AML-193 (cell line): ENCODE measurements at places on chromosomes 3 and 15.

DNA sequence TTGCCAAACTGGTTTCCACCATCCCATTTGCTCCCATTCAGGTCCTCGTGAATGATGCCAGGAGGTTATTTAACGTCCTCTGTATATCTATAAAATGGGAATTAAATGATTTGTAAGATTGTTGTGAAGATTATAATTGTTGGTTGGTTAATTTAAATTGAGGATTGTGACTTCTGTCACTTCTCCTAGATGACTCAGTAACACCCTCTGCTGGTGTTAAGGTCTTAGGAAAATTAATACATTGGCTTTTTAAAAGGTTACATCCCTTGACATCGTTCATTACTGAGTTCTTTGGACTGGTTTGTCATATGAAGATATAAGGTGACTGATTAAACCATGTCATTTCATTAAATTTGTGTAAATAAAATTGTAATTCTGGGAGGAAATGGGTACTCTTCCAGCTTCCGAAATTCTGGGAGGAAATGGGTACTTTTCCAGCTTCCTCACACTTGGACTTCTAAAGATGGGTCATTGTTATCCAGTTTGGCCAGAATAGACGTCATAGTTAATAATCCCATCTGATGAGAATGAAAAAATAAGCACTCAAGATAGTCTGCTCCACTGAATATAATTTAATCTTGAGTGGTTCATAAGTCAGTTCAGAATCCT lies 33.3 kb upstream of the PAQR5 start:
- peak; percentile 36 for DNase-seq

GRCh38 chr3:109687626-109688025 lies 350.3 kb upstream of the DPPA4 start:
- DNase-seq, result no peak

GRCh38 chr15:90862487-90862886 lies 5.9 kb upstream of the FURIN start:
- no peak for DNase-seq

DNA sequence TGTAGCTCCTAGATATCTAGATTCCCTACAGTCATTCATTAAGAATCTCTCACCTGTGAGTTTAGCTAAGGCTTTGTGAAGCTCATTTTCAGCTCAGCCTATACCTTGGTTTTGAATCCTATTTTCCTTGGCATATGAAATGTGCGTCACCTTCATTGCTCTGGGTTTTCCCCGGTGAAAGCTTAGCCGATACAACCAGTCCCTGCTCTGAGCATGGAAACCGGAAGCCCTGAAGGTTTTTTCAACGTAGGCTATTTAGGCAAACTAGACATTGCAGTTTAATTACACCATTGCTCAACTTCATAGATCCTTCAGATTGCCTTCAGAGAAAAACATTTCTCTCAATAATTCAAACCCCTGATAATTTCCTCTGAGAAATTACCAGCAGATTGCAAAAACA lies 206.8 kb upstream of the TPRG1 start:
- no peak for DNase-seq

DNA sequence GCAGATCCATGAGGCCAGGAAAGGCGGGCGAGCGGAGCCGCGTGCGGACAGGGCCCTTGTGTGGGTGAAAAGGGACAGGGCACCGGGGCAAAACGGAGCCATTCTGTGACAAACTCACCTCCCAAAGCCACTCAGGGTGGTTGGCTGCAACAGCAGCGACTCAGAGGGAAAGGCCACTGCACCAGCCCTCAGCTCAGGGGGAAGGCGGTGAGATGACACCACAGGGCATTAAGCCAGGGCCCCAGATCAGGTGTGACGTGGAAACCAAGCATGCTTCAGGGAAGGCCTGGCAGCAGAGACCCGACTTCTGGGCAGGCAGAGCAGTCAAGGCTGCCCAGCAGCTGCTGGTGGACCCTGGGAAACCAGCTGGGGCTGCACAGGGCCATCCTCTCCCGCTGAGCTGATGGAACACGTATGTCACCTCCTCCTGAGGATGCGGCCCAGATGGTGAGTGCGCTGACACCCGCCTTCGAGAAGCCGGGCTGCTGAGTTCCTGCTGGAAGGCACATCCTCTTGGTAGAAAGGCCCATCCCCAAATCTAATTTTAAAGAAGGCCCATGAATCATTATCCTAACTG lies 82.3 kb downstream of the CHSY1 start:
- no peak for DNase-seq

GRCh38 chr3:172787746-172788145 lies 37.2 kb downstream of the ECT2 start:
- DNase-seq, result no peak

DNA sequence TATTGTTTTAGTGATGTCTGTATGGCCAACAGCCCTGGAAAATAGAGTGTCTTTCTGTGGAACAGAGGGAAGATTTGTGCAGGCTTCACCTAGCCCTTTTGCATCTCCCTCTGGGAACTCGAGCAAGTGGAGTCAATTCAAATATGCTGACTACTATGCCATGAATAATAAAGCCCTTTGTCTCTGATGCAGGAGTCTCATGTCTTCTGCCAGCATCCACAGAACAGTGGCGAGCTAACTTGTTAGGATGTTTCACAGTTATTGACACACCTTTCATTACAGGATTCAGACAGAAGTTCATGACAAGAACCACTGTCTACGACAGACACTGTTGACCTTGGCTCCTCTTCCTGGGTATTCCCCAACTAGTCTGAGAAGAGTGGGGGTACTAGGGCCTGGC lies 15.6 kb upstream of the CCDC54 start:
- no peak for DNase-seq

GRCh38 chr3:99319450-99319849 lies 318.9 kb upstream of the COL8A1 start:
- DNase-seq, result no peak

DNA sequence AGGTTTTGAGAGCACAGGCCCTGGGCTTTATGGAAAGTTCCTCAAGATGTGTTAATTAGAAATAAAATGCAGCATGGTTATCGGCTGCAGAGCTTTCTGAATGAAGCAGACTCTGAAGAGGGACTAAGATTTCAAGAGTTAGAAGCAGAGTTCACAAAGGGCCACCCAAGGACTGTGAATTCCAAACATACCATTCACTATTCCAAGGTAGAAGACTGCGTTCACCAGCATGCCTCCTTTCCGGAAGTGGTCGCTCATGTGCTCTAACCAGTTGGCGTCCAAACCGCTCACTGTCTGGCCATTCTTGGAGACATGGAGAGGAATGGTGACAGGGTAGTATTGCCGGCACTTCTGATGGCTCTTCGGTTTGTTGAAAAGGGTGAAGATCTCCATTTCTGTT lies 104.9 kb downstream of the OXNAD1 start:
- no peak for DNase-seq

GRCh38 chr3:42394579-42395288 lies 15.7 kb downstream of the LYZL4 start:
- no peak for DNase-seq

GRCh38 chr3:36295296-36295695 lies 85.0 kb upstream of the STAC start:
- no peak for DNase-seq

DNA sequence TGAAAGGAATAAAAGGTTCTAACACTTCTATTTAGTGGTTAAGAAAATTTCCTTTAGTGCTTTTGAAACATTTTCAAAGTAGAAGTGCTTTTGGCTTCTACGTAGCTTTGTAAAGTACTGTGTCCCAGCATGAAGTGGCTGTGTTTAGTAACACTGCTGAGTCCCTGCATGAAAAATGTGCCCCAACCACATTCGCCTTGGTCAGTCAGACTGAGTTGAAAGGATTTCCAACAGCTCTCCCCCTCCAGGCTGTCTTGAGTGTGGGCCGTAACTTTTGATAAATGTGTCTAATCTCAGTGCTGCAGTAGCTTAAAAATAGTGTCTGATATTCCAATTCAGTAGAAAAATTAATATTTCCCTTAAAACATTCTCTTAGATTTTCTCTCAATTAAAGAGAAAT lies 115.0 kb downstream of the NR1D2 start:
- no peak for DNase-seq

DNA sequence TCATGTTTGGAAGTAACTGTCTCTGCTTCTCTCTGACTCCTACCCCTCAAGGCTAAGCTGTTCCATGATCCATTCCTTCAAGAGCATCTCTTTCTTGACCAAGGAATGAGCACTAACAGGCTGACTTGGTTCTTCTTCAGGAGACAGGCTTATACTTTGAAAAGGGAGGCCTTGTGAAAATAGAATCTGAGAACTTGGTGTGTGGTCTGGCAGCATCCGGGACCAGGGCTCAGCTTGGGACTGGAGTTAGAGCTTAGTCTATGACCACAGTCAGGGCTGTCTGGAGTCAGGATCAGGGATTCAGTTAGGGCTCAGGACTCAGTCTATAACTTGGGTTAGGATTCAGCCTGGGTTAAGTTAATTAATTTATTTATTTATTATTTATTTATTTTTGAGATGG lies 44.9 kb upstream of the SLC6A6 start:
- no peak for DNase-seq

DNA sequence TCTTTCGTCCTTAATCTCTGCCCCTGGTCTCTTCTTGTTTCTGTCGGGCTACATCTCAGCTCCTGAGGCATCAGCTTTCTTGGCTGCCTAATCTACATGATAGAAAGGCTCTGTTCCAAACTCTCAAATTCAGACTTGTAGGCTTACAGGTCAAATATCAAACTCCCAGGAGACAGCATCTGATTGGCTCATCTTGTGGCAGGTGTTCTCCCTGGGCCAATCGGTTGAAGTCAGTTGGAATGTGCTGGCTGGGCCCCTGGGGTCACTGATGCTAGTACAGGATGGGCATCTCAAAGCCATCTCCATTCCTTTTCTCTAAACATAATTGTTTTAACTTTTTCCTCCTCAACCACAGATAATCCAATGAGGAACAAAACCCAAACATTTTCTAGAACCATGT lies 198.7 kb downstream of the CNTN3 start:
- DNase-seq, result no peak

GRCh38 chr3:186075489-186075888 lies 33.4 kb downstream of the ETV5 start:
- no peak for DNase-seq

DNA sequence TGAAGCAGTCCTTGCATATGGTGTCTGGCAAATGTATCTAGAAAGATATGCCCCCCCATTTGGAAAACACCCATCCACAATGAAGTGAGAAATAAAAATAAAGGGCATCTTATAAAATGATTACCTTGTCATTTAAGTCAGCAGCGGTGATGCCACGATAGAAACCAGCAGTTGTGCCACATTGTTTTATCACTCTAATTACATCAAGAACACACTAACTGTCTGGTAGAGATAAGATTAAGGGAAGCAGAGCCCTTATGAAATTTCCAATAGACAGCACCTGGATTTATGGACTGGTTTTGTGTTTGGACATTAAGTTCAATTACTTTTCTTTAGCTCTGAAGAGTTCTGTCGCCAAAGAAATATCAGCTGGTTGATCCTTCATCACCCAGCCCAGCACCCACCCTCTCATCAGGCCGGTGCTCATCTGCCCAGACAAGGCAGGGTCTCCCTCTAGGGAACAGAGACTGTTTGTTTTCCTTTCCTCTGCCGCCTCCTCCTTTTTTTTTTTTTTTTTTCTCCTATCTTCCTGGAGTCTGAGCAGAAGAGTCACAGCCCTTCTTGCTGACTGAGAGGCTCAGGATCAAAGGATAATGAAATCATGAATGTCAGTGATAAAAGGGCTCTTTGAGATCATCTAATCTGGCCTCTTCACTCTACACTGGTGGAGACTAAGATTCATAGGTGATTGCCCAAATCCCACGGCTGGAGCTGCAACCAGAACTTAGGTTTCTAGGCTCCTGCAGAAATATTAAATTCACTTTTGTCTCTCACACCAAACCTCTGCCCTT lies 464.1 kb downstream of the NTRK3 start:
- no peak for DNase-seq

DNA sequence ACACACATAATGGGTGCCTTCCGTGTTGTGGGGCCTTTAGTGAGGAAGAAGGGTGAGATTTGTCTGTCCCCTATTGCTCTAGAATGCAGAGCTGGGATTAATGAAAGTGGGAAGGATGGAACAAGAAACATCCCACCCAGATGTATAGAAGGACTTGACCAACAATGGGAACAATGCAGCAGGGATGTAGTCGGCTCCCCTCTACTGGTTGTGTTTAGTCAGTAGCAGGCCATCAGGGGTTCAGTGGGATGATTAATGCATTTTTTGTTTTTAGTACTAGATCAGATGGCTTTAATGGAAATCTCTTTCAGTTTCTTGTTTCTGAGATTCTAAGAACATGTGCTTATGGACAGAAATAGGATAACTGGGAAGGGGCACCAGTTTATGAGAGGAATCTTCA lies 156.0 kb upstream of the ROPN1 start:
- no peak for DNase-seq

GRCh38 chr3:48057521-48057920 lies 41.3 kb upstream of the MAP4 start:
- no peak for DNase-seq

GRCh38 chr15:26864664-26865191 lies 2.1 kb upstream of the GABRA5 start:
- DNase-seq, result peak; percentile 10

DNA sequence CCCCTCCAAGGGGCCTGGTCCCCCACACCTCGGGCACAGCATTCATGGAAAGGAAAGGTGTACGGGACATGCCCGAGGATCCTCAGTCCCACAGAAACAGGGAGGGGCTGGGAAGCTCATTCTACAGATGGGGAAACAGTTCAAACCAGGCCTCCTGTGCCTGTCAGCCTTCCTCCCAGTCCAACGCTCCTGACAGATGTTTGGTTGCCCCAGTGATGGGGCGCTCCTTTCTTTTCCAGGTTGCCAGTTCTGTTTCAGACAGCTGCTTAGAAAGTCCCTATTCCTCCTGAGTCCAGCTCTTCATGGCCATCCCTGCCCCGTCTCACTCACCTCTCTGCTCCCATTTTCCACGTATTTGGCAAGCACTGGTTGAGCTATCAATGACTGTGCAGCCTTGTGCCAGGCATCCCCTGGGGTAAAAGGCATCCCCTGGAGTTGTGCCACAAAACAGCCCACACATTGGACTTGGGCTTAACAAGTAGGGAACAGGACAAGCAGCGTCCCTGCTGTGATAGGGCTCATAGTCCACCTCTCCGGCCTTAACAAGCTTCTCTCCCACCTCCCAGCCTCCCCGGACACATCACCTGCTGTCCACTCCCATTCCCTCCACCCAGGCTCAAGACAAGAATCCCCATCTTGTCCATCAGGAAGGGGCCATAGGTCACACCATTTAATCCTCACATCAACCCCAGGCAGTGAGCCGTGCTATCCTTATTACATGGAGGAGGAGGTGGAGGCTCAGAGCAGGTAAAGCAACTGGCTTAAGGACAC lies 6.6 kb downstream of the OXTR start:
- no peak for DNase-seq

- no peak for DNase-seq
These were observed 93.5 kb upstream of the ALDH1A3 start for GRCh38 chr15:100786139-100786531.
